ENCODE measurements at places on chromosomes 5 and 9.

GRCh38 chr5:132666310-132667123 lies 7.3 kb upstream of the IL4 start:
- DNase-seq: no peak

DNA sequence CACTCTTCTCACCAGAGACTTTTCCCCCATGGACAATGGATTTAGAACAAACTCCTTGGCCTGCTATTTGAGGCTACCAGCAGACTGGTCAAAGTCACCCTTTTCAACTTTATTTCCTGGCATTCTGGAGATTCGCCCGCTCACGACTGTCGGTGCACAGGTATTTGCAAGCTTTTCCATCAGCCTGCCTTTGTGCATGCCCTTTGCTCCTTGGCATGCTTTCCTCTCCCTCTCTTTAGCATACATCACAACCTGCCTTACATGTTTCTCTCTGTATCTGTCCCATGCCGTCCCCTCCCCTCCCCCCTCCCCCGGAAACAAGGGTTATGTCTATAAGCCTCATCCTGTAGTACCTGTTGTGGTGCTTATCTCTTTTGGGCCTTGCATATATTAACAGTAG lies 257.1 kb downstream of the AOPEP start:
- no peak for DNase-seq

GRCh38 chr5:55226934-55227663 lies at the start of gene MCIDAS:
Gene MCIDAS, minus strand, starts transcription at chr5:55227315. Its CDS starts 177 bp downstream, at chr5:55227138.
- DNase-seq: peak; percentile 65

GRCh38 chr9:79570448-79571308 lies 1.1 kb upstream of the TLE4 start:
- peak; percentile 37 for DNase-seq

DNA sequence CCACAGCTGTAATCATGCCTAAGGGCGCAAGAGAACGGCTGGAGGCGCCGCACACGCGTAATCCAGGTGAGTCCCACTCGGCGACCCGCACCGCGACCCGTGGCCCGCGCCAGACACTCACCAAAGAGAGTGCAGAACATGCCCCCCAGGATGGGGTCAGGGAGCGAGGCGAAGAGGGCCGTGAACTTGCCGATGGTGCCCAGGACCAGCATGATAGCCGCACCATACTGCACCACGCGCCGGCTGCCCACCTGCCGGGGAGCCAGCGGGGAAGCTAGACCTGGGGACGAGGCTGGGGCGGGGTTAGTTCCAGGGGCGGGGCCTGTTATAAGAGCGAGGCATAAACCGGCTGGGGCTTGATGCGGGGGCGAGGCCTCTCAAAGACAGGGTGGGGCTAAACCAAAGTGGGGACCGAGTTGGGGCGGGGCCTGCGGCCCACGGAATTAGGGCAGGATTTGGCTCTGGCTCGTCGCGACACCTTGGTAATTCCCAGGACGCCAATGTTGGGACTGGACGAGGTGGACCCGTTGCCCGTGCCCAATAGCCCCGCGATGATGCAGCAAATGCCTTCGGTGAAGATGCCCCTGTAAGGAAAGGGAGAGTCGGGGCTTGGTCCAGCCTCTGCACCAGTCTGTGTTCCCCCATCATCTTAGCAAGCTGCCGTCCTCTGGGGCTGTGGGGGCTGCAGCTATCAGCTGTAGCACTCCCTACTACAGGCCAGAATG lies 4.8 kb downstream of the SLC23A1 start:
- no peak for DNase-seq

GRCh38 chr9:91186632-91187108 lies 175.0 kb downstream of the AUH start:
- DNase-seq: no peak

- no peak for DNase-seq
These were observed 194.5 kb downstream of the ARL15 start for GRCh38 chr5:54115735-54116403.

GRCh38 chr9:76419782-76420380 lies 25.7 kb upstream of the RFK start:
- no peak for DNase-seq

- DNase-seq: no peak
These were observed 221.4 kb downstream of the SPATA31D1 start for GRCh38 chr9:82209797-82210470.

DNA sequence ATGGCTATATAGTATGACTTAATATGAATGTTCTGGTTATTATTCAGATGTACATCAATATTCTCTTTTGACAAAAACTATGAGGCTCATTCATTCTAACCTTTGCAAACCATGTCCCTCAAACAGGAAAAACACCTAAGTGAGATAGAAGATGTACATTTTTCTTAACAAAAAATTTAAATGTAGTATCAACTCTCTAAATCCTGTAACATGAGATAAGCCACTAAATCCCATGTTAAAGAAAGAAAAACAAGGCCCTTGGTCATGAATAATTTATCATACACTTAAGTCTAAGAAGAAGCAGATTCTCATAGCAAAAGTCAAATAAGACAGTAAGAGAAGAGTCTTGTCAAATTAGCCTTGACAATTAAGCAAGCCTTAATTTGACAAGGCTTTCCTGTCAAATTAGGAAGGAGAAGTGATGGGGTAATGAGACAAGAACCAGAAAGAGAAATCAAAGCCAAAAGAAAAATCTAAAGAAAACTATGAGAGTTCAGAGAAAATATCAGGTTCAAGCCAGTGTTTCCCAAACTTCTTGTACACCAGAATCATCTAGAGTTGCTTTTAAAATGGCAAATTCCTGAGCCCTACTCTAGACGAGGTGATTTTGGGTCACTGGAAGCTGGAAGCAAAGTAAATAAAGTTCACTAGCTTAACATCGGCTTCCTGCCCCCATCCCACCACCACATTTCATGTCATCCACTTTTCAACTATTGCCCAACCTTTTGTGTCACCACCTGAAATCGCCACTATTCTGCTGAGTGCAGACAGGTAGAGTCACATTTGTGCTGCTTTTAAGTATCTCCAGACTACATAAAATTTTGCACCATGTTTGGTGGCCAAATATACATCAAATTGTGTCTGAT lies 76.5 kb downstream of the NR6A1 start:
- no peak for DNase-seq

DNA sequence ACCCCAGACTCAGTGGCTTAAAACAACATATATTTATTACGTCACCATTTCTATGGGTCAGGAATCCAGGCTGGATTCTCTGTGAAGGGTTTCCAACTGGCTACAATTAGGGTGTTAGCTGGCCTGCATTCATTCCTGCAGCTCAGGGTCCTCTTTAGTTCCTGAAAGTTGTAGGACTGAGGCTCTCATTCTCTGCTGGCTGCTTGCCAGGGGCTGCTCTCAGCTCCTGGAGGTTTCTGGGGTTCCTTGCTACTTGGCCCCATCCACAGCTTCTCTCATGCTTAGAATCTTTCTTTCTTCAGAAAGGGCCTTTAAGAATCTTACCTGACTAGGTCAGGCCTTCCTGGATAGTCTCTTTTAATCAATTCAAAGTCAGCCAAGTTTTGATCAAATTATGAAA lies 424.6 kb downstream of the GADD45G start:
- DNase-seq: no peak

DNA sequence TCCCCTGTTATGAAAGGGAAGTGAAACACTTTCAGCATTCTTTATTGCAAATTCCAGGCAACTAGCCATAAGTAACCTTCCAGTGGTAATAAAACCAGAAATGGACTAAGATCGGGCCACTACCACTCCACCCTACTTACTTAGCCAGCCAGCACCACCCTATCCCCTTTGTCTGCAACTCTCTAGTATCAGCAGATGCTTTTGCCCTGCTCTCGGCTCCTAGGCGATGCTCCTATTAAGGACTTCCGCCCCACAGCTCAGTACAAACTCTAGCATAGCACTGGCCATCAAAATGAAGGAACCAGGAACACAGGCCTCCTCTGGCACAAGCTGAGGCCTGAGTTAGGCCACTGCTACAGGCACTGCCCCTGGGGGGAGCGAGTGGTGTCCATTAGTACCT lies 81.2 kb downstream of the GLDC start:
- DNase-seq: no peak

DNA sequence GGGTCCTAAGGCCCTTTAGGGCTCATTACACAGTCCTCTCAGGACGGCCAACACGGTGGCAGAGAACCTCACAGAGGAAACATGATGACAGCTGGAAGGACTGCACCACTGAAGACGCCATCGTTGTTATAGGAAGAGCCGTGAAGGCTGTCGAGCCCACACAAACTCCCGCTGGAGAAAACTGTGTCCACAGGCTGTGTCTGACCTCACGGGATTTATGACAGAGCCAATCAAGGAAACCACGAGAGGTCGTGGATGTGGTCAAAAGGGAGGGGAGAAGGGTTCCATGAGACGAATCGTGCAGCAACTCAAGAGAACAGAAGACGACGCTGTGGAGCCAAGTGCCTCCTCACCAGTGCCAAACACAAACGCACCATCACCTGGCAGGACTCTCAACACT lies 12.2 kb downstream of the QSOX2 start:
- DNase-seq: no peak

DNA sequence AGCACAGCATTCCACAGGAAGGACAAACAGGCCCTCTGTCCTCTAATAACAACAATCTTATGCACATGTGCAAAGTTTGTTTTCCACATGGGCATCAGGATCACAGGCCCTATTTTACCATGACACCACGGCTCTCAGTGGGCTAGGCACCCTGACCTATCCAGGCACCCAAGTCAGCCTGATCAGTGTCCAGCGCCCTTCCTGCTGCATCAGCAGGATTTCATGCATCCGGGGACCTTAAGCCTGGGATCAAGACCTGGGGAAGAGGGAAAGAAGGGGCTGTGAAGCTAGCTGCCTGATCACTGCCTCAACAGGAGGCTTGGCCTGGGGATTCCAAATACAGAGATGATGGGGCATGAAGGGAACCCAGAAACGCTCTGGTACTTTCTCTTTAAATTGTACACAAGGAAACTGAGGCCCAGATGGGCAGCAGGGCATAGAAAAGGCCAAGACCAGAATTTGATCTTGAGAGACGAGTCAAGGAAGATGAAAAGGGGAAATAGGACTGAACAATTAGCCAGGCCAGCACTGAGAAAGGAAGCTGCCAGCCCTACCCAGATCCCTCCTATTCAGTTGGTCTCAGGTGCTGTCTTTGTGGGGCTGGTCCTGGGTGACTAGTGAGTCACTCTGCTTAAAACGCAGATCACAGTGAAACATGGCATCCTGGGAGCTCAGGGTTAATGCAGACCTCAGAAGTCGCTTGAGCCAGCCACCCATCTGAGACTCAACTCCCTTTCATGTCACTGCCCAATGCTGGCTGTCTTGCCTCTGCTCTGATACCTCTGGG lies 57.9 kb downstream of the SHB start:
- DNase-seq: no peak

DNA sequence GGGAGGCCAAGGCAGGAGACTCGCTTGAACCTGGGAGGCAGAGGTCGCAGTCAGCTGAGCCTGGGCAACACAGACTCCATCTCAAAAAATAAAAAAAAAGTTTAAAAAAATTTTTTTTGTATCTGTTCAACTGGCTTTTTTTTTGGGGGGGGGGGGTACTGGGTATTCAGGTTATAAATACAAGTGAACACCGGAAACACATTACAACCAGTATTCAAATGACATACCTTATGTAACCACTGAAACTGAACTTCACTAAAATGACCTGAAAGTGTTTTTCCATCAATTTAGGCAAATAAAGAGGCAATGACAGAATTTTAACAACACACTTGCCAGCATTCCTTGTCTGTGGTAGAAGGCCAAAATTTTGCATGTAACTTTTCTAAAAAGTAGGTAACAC lies 33.5 kb downstream of the STRBP start:
- no peak for DNase-seq

DNA sequence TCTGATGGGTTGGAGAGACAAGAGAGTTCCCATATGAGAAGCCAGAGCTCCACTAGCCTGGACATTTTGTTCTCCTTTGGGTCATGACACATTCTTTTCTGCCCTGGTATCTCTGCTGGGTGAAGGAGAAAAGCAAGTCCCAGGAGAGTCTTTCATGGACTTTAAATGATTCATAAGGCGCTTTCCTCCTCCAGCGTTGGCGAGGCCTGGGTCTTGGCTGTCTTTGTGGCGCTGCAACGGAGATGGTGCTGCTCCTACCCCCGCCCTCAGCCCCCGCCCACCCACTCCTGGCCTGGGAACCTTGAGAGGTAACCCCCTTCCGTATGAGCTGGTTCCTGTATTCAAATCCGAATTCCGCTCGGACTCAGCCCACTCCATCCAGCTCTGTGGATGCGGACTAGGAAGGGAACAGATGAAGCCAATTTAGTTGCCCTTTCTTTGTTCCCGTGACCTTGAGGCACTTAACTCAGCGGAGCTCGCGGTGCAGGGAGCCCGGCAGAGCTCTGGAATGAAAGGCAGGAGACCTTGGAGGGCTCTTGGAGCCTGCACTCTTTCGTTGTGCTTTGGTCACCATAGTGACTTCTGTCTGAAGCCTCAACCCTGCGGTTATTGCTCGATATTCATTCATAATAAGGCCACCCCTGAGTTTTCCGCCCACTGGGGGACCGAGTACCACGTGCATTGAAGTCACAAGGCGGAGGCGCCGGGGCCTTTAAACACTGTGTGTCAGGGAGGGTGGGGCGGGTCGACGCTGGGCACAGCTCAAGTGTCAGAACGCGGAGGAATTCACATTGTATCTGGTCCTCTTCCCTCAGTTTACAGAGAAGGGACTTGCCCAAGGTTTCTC lies 14.0 kb upstream of the PWWP2A start:
- DNase-seq: no peak
